ENCODE measurements at places on chromosomes 4 and X.

DNA sequence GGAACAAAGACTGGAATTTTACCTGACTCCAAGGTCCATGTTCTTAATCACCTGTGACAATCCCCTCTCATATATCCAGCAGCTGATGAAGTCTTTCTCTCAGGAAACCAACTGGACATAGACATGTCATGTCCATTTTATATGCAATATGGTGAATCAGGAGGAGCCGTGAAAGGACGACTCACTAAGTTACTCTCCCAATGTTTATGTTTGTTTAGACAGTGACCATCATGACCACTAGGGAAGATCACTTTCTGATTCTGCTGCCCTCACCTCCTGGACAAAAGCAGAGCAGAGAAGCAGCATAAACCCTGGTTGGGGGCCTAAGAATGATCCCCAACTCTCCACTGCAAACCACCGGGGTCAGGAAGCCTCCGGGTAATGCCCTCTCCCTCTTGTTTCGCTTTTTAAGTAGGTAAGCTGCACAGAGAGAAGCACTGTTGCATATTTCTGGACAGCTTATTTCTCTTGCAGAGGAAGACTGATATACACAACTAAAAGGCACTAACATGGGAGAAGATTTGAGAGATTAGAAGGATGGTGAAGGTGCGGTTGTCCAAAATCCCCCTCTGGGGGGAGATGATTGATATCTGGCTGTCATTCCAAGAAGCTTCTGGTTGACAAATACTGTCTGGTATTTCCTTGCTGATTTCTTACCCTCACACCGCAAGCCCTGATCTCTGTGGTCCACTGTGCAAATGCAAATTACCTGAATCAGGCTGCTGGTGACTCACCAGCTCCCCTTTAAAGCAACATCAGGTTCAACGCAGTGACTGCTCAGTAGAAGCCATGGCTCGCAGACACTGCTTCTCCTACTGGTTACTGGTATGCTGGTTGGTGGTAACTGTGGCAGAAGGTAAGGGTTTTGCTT is at the start of gene ODAPH:
Gene ODAPH (plus strand): TSS at position 773 of the 871 bp plus-strand sequence. CDS start 17 bp downstream, at position 790.
- DNase-seq = peak; percentile 55

GRCh38 chr4:184765473-184766340 is 31.8 kb upstream of the CENPU start:
- no peak for DNase-seq

DNA sequence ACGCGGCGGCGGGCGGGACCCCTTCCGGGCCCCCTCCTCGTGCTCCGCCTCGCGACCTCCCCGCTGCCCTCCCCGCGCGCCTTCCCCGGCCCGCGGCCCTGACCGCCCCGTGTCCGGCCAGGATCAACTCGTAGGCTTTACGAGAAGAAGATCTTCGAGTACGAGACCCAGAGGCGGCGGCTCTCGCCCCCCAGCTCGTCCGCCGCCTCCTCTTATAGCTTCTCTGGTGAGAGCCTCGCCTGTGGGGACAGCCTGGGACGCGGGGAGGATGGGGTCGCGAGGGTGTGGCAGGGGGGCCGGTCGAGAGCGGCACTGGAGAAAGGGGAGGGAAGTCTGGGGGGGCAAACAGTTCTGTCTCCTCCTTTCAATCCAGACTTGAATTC is 465 bp downstream of the EMD start:
- no peak for DNase-seq

- DNase-seq = no peak
Measured at GRCh38 chr4:53592686-53593501, 1.6 kb upstream of the LNX1 start.

DNA sequence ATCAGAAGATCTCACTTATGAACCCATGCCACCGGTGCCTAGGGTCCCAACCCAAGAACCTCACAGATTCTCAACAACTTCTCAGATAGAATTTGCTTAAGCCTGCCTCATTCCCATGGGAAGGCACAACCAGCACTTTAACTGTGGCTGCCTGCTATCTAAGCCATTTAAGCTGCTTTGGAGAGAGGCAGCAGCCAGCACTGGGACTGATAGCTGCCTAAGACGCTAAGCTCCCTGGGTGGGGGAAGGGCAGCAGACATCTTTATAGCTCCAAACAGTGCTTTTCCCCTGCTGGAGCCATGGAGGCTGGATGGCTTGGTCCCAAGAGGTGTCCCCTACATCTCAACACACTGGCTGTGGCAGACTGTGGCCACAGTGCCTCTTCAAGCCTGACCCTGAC is 1268.6 kb downstream of the FAM133A start:
- DNase-seq = no peak

GRCh38 chr4:175873707-175874106 is 61.6 kb upstream of the GPM6A start:
- no peak for DNase-seq

GRCh38 chrX:72110051-72110875 is 21.5 kb downstream of the RTL5 start:
- no peak for DNase-seq

- no peak for DNase-seq
Measured at GRCh38 chr4:8860892-8861575, 10.6 kb downstream of the HMX1 start.

- peak; percentile 58 for DNase-seq
Measured at GRCh38 chrX:56744996-56745395, 16.0 kb downstream of the NBDY start.

GRCh38 chr4:78299565-78299972 is 242.4 kb downstream of the FRAS1 start:
- no peak for DNase-seq

GRCh38 chrX:119734897-119735339 is 23.5 kb upstream of the SOWAHD start:
- DNase-seq = no peak

GRCh38 chr4:179836179-179837075 is 2394.2 kb upstream of the AGA start:
- DNase-seq = no peak

All from HS-5 (cell line).